Osteocyte (in vitro differentiated cells): ENCODE measurements at places on chromosomes 5 and 9. TPM values are rescaled to one million over a fixed set of nuclear protein-coding genes. Genes with fewer than 3 reads are reported as not detected.

GRCh38 chr5:107449369-107449768, 221.4 kb downstream of the EFNA5 start:
- no peaks in the 10 kb centered on the region for H3K27me3 ChIP-seq
- H3K36me3 ChIP-seq: no peaks in the 10 kb centered on the region
- no peak overlapping the region for H3K4me3 ChIP-seq
- DNase-seq: no peak
- H3K27ac ChIP-seq: no peak overlapping the region

CDHR2 gene
- total RNA-seq: 0.34 and 0.43 TPM in 2 replicates

- no peak overlapping the region for H3K27ac ChIP-seq
- H3K27me3 ChIP-seq: no peaks in the 10 kb centered on the region
- no peaks in the 10 kb centered on the region for H3K4me1 ChIP-seq
- no peaks in the 10 kb centered on the region for H3K36me3 ChIP-seq
Observed at GRCh38 chr9:18849890-18850677, 182.9 kb downstream of the SAXO1 start.

IGIP gene
- 4.1 and 4.3 TPM in 2 replicates for total RNA-seq

GRCh38 chr9:109020581-109021511, 7.5 kb upstream of the CTNNAL1 start:
- no peak for DNase-seq
- H3K27ac ChIP-seq: no peak overlapping the region
- H3K4me1 ChIP-seq: peaks cover 6% of the 10 kb centered on the region
- no peaks in the 10 kb centered on the region for H3K27me3 ChIP-seq

CARD9 gene
- total RNA-seq: 0.89 and 0.94 TPM in 2 replicates

- peaks cover 13% of the 10 kb centered on the region for H3K4me1 ChIP-seq
- peaks cover 2% of the 10 kb centered on the region for H3K27me3 ChIP-seq
- no peak overlapping the region for H3K4me3 ChIP-seq
- no peaks in the 10 kb centered on the region for H3K36me3 ChIP-seq
Observed at GRCh38 chr5:134120386-134121138, 6.1 kb downstream of the TCF7 start.

GRCh38 chr5:156522651-156523529, 195.9 kb downstream of the SGCD start:
- H3K36me3 ChIP-seq: peaks cover 6% of the 10 kb centered on the region
- H3K4me3 ChIP-seq: no peak overlapping the region
- no peak for DNase-seq
- H3K27me3 ChIP-seq: no peaks in the 10 kb centered on the region

FOXD4L5 gene
- total RNA-seq: 0.16 and 0.35 TPM in 2 replicates

GRCh38 chr9:134554373-134555093, 87.1 kb upstream of the COL5A1 start:
- peaks cover 50% of the 10 kb centered on the region for H3K4me1 ChIP-seq
- no peaks in the 10 kb centered on the region for H3K36me3 ChIP-seq
- no peaks in the 10 kb centered on the region for H3K27me3 ChIP-seq
- DNase-seq: no peak
- H3K4me3 ChIP-seq: no peak overlapping the region
- H3K27ac ChIP-seq: no peak overlapping the region

DNA sequence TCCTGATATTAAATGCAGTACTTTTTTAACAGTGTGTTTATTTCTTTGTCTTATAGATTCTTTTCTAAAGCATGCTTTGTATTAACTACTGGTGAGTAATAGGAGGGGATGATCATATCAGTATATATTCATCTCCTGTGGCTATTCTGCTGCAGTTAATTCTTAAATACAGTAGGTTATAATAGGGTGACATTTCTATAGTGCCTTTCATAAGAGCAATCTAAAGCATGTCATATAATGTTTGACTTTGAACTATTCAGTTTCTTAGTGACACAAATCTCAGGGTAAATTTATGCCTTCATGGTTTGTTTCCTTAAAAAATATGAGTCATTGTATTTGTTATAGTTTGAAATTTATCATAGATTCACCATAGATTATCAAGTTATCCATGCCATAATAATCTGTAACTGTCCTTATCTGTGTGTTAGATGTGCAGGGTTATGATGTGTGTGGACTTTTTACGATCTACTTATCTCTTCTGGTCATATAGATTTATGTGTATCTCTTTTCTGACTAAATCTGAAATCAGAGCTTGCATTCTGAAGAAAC, 1019.5 kb downstream of the NR2F1-AS1 start:
- no peak for DNase-seq
- peaks cover 3% of the 10 kb centered on the region for H3K36me3 ChIP-seq
- peak overlapping the region; percentile 93 for H3K27ac ChIP-seq
- no peaks in the 10 kb centered on the region for H3K27me3 ChIP-seq
- H3K4me3 ChIP-seq: peak overlapping the region; percentile 12

- no peaks in the 10 kb centered on the region for H3K36me3 ChIP-seq
- H3K4me3 ChIP-seq: no peak overlapping the region
- DNase-seq: no peak
- H3K4me1 ChIP-seq: no peaks in the 10 kb centered on the region
Observed at GRCh38 chr9:136746621-136747020, 1.7 kb downstream of the LCN6 start.

GRCh38 chr5:131328536-131329285, 64.9 kb downstream of the CDC42SE2 start:
- no peaks in the 10 kb centered on the region for H3K36me3 ChIP-seq
- H3K27ac ChIP-seq: peak overlapping the region; percentile 25
- peaks cover 38% of the 10 kb centered on the region for H3K4me1 ChIP-seq
- no peak for DNase-seq
- H3K27me3 ChIP-seq: no peaks in the 10 kb centered on the region
- H3K4me3 ChIP-seq: no peak overlapping the region

- H3K27me3 ChIP-seq: peaks cover 5% of the 10 kb centered on the region
- H3K4me1 ChIP-seq: no peaks in the 10 kb centered on the region
- no peaks in the 10 kb centered on the region for H3K36me3 ChIP-seq
- H3K27ac ChIP-seq: no peak overlapping the region
- DNase-seq: no peak
Observed at GRCh38 chr5:146586752-146587151, 70.8 kb upstream of the GPR151 start.

PCDHB16 gene
- 9.0 and 10.8 TPM in 2 replicates for total RNA-seq

GRCh38 chr5:141223112-141223783, at the start of gene PCDHB14:
Gene PCDHB14, plus strand, starts transcription at chr5:141223343. Its CDS starts 163 bp downstream, at chr5:141223506.
- peaks cover 13% of the 10 kb centered on the region for H3K36me3 ChIP-seq
- peaks cover 9% of the 10 kb centered on the region for H3K4me1 ChIP-seq
